ENCODE measurements at places on chromosomes 2 and 18.

DNA sequence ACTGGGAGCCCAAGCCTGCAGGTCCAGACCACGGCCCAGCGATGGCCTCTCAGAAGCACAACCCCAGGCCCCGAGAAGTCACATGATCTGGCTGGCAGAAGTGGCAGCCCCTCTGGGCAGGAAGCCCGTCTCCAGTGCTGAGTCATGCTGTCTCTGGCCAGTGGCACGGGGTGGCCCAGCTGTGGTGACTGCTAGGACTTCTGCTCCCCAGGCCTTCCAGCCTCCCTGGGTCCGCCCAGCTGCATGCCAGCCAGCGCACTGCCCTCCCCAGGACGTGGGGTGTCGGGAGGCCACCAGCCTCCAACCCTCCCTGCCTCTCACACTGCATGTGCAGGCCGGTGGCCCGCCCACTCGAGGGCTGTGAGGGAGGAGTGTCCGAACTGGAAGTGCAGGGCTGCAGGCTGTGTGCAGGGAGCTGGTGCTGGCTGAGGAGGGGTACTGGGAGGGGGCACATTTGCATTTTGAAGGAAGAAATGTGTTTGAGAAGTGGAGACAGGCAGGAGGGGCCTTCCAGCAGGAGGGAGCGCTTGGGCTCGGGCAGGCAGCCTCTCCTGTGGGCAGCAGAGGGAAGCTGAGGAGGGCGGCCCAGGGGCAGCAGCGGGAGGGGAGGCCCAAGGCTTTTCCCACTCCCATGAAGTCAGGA, 17.0 kb upstream of the HPCAL1 start:
- no peak for DNase-seq

DNA sequence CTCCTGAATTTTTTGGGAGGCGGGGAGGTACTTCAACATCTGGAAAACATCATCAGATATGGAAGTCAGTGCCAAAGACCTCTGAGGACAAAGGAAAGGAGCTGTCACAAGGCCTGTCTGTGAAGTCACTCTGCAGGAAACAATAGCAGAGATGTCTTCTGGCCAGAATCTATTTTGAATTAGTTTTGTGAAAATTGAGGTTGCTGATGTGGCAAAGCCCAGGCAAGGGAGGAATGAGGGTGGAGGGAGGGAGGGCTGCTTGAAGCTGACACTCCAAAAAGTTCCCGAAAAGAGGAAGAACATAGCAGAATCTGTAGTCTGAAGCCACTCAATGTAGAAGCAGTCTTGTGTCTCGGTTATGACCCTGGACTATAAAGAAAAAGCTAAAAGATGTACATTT, 151.1 kb upstream of the LHCGR start:
- DNase-seq = no peak

GRCh38 chr18:42274488-42275137, 319.6 kb downstream of the PIK3C3 start:
- DNase-seq = no peak

- no peak for DNase-seq
These were observed 813 bp upstream of the MEIS1 start for GRCh38 chr2:66433945-66434678.

DNA sequence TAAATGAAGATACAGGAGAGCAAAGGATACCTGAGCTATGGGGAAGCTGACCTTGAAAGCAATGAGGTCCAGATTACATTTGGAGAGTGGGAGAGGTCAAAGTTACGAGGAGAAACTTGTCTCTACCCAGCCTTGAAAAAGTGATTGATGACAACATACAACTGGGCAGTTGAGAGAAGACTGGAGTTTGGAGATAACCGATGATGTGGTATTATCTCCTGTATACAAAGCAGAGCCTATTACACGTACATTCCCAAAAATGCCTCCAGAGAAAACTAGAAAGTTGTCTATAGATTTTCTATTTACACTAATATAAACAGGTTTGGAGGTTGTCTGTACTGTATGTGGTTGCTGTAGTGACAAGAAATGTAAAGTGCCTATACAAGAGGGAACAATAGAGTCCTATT, 28.3 kb downstream of the ARL5A start:
- DNase-seq = no peak

DNA sequence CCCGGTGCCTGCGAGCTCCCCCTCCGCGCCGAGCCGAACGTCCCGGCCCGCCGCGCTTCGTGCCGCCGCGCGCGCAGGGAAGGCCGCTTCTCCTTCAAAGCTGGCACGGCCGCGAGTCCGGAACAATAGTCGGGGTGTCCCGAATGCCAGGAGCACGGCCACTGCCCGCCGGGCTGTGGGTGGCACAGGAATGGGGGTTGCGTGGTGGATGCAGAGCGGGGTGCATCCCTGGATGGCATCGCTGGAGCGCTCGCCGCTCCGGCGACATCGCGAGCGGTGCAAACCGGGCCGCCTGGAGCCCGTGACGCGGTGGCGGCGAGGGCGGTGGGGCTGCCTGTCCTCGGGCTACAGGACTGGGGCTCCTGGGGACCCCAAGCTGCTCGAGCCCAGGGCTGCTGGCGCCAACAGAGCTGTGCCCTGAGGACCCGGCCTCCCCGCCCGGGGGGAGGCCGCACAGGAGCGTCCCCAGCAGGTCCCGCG, 1.1 kb upstream of the SATB2 start:
- no peak for DNase-seq

DNA sequence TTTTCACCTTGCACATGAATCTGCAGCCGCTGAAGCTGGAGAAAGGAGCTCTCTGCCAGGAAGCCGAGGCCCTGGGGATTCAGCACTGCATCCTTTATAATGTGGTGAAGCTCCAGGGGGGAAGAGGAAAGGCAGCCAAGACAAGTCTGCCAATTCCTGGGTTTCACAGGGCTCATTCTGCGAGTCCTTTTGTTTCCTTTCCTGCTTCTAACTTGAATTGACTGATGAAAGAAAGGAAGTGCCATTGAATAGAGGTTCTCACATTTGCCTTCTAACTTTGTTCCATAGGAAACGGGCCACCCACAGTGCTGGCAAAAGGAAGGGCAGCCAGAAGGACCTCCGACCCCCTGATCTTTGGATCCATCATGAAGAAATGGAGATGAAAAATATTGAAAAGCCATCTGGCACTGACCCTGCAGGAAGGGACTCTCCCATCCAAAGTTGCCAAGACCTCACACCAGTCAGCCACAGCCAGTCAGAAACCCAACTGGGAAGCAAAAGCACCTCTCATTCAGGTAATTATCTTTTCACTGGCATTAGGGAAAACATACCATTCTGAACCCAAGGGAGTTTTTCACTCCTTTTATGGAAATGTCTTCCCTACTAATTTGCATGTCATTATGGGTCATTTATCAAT, 765.4 kb downstream of the MBD2 start:
- no peak for DNase-seq

GRCh38 chr2:176681584-176682115, 412.4 kb downstream of the MTX2 start:
- no peak for DNase-seq

DNA sequence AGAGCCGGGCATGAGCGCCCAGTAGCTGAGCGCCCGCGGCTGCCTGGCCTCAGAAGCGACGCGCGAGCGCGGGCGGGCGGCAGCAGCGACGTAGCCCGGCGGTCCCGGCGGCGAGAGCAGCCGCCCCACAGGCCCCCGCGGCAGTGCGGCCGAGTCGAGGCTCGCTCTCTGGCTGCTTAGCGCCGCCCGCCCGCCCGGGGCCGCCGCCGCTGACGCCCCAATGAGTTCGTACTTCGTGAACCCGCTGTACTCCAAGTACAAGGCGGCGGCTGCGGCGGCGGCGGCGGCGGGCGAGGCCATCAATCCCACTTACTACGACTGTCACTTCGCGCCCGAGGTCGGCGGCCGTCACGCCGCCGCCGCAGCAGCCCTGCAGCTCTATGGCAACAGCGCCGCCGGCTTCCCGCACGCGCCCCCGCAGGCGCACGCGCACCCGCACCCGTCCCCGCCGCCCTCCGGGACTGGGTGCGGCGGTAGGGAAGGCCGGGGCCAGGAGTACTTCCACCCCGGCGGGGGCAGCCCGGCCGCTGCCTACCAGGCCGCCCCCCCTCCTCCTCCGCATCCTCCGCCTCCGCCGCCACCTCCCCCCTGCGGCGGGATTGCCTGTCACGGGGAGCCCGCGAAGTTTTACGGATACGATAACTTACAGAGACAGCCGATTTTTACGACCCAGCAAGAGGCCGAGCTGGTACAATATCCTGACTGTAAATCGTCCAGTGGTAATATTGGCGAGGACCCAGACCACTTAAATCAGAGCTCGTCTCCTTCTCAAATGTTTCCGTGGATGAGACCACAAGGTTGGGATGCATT, 847 bp downstream of the HOXD8 start:
- DNase-seq = peak; percentile 94

- DNase-seq = no peak
These were observed 8.0 kb upstream of the TMEM214 start for GRCh38 chr2:27024812-27025211.

DNA sequence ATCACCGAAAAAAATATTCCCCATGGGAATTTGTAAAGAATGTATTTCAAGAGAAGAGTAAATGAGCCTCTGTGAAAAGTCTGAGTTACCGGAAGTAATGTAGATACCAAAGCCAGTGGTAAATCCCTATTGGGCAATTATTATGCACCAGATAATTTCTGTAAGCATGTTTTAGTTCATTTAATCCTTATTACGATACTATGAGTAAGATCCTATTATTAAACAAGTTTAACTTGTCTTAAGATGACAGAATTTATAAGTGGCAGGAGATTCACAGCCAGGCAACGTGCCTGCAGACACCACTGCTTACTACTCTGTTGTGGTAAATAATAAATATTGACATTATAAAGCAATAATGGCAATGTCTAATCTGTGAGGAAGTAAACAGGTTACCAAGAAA, 280.8 kb upstream of the RGPD4 start:
- DNase-seq = no peak

- no peak for DNase-seq
These were observed 82.7 kb downstream of the COL5A2 start for GRCh38 chr2:189096769-189097447.

DNA sequence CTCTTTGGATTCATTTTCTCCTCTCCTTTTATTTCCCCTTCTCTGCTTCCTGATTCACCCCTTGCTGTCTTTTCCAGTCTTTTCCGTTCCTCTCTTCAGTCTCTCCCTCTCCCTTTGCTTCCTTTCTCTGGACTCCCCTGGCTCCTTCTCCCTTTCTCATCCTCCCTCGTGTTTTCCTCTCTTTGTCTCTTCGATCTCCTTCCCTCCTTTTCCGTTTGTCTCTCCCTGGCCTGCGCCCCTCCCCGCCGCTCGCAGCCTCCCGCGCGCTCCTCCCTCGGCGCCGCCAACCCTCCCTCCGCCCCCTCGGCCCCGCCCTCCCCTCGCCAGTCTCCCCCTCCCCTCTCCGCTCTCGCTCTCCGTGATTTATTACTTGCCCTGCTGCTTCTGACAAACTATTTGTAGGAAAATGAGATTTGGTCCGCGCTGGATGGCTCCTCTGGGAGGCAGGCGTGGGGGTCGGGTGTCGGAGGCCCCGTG, 46.0 kb upstream of the PAX8 start:
- DNase-seq = peak; percentile 78

DNA sequence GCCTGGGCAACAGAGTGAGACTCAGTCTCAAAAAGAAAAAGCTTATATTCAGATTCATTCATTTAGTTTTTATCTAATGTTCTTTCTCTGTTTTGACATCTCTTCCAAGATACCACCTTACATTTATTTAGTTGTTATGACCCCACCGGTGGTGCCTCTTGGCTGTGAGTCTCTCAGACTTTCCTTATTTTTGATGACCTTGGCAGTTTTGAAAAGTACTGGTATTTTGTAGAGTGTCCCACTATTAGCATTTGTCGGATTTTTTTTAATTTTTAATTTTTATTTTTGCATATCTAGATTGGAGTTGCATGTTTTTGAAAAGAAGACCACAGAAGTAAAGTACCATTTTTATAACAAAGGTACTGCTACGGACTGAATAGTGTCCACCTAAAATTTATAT, 351.7 kb upstream of the KYNU start:
- no peak for DNase-seq

GRCh38 chr18:2536063-2536462, 35.2 kb downstream of the METTL4 start:
- DNase-seq = no peak

DNA sequence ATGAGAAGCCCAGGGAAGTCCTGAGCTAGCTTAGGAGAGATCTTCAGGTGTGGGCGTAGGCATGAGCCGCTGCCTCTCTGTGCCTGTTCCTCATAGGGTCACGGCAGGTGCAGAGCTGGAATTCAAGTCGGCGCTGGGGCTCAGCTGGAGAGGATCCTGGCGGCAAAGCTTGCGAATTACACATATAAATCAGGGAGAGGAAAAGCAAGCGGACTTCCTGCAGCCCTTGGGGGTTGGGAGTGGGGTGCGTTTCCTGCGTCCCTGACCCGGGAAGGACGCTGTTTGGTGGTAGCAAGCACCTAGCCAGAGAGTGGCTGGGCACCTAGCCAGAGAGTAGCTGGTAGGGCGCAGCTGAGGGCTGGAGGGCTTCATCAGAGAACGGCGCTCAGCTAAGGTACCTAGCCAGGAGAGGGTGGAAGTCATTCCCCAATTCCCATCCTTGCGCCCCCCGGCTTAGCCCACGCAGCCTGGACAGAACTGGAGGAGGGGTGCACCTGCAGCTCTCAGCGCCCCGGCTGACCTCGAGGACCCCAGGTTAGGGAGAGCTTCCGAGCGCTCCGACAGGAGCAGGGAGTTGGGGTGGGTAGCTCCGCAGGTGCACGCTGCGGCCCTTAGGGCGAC, 459 bp upstream of the EFR3B start:
- DNase-seq = peak; percentile 80

DNA sequence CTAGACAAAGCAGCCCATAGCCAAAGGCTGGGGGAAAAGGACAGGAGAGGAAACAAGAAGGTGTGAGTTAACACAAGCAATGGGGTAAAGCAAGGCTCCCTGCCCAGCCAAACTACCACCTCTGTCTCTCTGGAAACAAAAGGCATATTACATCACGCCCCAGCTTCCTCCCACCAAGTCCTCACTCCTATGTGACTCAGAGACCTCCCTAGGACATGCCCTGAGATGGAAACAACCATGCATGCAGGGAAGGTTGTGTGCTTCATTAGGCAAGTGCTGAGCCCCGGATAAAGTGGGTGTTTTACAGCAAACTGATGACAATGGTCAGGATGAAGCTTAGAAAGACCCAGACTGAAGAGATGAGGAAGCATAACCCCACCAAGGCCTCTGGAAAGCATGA, 9.0 kb upstream of the ATRAID start:
- DNase-seq = no peak

DNA sequence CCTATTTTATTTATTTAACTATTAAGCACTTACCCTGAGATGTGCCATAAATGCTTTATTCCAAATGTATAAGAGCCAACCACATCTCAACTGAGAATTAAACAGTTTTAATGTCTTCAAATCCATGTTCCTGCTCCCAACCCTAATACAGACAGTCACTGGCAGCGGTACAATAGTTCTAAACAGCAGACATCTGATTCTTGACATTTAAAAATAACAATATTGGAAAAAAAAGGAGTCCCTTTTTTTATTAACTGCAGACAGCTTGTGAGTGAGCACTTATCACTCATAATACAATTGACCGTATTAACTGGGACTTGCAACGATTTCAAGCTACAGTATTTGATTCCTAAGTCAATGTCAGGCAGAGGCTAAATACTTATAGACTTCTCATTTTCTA, 424.6 kb downstream of the TGIF1 start:
- no peak for DNase-seq

Measured in renal pelvis (tissue), 12 donors.